ENCODE measurements at places on chromosomes 7 and 10. TPM values are rescaled to one million over a fixed set of nuclear protein-coding genes. Genes with fewer than 3 reads are reported as not detected.
A peak's percentile ranks its signal among the peaks of the same experiment; 100 is the strongest.

PRLHR gene
- not detected for total RNA-seq

ADCY1 gene
- 1.2 TPM for total RNA-seq

IGFBP1 gene
- not detected for total RNA-seq

RPEL1 gene
- total RNA-seq: not detected

HOXA11 gene
- total RNA-seq: not detected

RBP4 gene
- total RNA-seq: 0.36 TPM

WDR86 gene
- total RNA-seq: 2.5 TPM

ZNF25 gene
- total RNA-seq: 4.8 TPM

TIMM23B gene
- total RNA-seq: 17.6 TPM

- DNase-seq: no peak
- H3K4me1 ChIP-seq: peaks cover 9% of the 10 kb centered on the region
- no peaks in the 10 kb centered on the region for H3K36me3 ChIP-seq
- H3K4me3 ChIP-seq: no peak overlapping the region
- no peak overlapping the region for H3K27ac ChIP-seq
- H3K27me3 ChIP-seq: no peaks in the 10 kb centered on the region
Observed at GRCh38 chr10:28811639-28812349, 134.5 kb downstream of the BAMBI start.

DNA sequence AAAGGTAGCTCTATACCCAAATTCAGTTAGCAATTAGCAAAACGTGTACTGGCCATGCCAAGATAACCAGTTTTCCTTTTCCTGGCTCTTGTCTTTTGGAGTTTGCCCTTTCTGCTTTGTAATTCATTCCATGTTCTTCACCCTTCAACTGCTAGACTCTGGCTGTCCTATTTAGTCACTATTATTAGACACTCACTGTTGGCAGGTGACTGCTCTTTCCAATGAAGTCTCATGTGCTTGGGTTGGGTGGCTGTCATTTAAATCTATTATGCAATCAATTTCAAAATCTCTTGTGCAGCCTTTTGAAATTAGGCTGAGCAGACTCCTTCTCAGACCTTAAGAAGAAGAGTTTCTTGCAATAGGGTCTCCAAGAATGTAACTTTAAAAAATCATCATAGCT, 266.5 kb downstream of the GPR158 start:
- H3K27ac ChIP-seq: no peak overlapping the region
- no peaks in the 10 kb centered on the region for H3K36me3 ChIP-seq
- H3K4me3 ChIP-seq: no peak overlapping the region
- H3K4me1 ChIP-seq: no peaks in the 10 kb centered on the region

DNA sequence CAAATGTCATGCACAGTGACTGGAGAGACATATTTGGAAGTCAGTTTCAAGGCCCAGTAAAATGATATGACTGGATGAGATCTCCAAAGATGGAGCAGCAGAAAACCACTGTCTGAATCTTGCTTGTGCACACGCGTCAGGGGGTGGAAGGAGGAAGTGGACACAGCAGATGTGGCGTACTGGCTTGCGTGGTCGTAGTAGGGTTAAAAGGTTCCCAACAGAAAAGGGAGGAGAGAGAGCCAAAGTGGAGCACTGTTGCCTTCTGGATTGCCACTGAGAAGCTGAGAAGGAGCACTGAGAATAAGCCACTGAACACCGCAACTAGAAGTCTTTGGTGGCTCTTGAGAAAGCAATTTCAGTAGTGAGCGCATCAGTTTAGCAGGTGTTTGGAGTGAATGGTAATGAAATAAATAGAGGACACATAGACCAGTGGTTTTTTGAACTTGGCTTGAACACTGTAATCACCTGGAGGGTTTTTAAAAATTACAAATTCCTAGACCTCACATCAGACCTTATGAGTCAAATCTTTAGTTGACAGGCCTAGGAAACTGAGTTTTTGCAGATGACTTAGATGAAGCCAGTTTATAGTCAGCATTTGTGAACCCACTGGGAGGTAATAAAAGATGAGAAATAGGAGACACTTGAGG, 227.3 kb downstream of the PTEN start:
- H3K36me3 ChIP-seq: no peaks in the 10 kb centered on the region
- no peak overlapping the region for H3K4me3 ChIP-seq
- H3K27ac ChIP-seq: no peak overlapping the region
- no peaks in the 10 kb centered on the region for H3K4me1 ChIP-seq
- DNase-seq: no peak

- H3K4me1 ChIP-seq: peaks cover 58% of the 10 kb centered on the region
- peak overlapping the region; percentile 99 for H3K27ac ChIP-seq
- no peaks in the 10 kb centered on the region for H3K36me3 ChIP-seq
Observed at GRCh38 chr7:22566176-22566575, 66.2 kb upstream of the STEAP1B start.

GRCh38 chr10:49369216-49370162, 26.4 kb downstream of the DRGX start:
- no peaks in the 10 kb centered on the region for H3K36me3 ChIP-seq
- DNase-seq: peak; percentile 76
- H3K27ac ChIP-seq: no peak overlapping the region
- H3K4me3 ChIP-seq: no peak overlapping the region
- no peaks in the 10 kb centered on the region for H3K27me3 ChIP-seq

DNA sequence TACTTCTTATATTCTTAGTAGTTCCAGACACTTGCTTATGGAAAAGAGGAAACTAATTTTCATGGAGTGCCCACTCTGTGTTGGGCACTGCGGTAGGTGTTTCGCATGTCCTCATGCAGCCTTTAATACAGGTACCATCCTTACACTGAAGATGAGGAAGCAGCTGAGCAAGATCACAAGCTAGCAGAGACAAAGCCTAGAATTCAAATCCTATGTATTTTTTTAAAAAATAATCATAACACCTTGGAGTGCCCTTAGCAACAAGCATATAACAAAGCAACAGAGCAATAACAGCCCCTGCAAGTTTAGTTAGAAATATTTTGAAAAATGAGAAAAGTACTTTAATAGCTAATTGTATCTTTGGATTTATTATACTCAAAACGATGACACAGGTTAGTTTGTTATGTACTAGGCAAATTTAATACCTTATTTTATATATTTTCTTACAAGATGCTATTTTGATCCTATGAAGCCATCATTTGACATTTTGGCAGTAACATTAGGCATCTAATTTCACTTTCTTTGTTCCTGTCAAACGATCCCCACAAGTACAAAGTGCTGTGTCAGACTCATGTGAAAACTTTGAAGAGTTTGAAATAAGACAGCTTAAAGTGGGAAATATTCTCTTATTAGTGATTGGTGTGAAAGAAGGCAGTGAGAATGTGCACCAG, 245.8 kb downstream of the CDK14 start:
- H3K4me1 ChIP-seq: no peaks in the 10 kb centered on the region
- no peaks in the 10 kb centered on the region for H3K36me3 ChIP-seq
- no peak overlapping the region for H3K27ac ChIP-seq
- no peaks in the 10 kb centered on the region for H3K27me3 ChIP-seq
- no peak for DNase-seq

DNA sequence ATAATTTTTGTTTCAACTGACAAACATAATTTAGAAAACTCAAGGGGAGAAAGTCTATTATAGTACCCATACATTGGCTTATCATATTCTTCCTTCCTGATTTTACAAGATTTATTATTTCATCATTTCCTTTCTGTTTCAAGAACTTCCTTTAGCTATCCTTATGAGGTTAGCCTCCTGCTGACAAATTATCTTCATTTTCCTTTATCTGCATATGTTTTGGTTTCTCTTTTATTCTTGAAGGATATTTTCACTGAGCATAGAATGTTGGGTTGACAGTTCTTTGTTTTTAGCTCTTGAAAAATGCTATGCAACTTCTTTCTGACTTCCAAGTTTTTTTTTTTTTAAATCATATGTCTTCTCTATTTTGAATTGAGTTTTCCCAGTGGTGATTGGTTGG, 21.3 kb upstream of the TCERG1L start:
- no peak overlapping the region for H3K27ac ChIP-seq
- no peaks in the 10 kb centered on the region for H3K4me1 ChIP-seq
- DNase-seq: no peak
- H3K27me3 ChIP-seq: no peaks in the 10 kb centered on the region
- no peak overlapping the region for H3K4me3 ChIP-seq

GRCh38 chr7:22588351-22588750, 88.4 kb upstream of the STEAP1B start:
- H3K4me1 ChIP-seq: peaks cover 35% of the 10 kb centered on the region
- no peaks in the 10 kb centered on the region for H3K36me3 ChIP-seq
- DNase-seq: peak; percentile 40
- H3K27ac ChIP-seq: peak overlapping the region; percentile 68
- H3K27me3 ChIP-seq: no peaks in the 10 kb centered on the region

DNA sequence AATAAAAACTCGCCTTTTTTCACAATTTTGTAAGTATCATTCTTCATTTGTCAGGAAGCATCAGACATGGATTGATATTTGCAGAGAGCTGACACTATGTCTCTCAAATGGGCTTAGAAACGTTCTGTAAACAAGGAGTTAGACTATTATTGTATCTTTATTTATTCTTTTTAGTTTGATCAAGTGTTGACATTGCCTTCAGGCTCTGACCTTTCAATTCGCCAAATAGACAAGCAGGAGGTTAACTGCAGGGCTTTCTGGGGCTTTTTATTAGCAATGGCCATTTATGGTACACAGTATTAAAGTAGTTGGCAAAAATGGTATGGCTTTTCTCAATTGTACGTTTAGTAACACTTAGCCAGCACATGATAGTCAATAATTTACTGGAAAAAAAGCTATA, 221.7 kb downstream of the ZWINT start:
- H3K27me3 ChIP-seq: no peaks in the 10 kb centered on the region
- no peak overlapping the region for H3K27ac ChIP-seq
- no peaks in the 10 kb centered on the region for H3K36me3 ChIP-seq
- no peak for DNase-seq

DNA sequence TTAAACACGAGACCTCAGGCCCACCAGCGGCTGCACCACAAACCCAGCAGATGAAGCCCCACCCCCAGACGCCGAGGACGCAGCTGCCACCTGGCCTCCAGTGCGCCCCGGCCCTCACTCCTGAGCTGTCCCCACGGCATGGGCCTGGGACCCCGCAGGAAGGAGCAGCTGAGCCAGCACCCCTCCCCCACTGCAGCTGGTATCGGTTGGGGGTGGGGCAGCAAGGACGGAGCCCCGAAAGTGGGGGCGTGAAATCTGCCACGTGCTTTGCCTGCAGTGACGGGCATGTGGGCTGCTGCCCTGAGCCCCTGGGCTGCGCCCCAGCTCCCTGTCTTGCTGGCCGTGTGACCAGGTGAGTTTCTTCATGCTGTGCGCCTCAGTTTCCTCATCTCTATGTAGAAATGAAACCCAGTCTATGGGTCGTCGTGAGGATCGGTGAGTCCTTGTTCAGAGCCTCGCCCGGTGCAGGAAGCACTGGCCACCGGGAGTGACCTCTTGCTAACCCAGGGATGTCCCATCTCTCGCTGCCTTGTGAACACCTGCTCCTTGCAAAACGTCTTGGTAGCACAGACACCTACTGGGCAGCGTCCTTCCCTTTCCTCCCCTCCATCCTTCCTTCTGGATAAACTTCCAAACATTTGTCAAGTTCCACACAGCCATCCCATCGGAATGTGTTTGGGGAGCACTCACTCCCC, 32.0 kb downstream of the CFAP46 start:
- no peaks in the 10 kb centered on the region for H3K27me3 ChIP-seq
- H3K36me3 ChIP-seq: no peaks in the 10 kb centered on the region
- no peak for DNase-seq
- no peak overlapping the region for H3K27ac ChIP-seq
- no peak overlapping the region for H3K4me3 ChIP-seq

DNA sequence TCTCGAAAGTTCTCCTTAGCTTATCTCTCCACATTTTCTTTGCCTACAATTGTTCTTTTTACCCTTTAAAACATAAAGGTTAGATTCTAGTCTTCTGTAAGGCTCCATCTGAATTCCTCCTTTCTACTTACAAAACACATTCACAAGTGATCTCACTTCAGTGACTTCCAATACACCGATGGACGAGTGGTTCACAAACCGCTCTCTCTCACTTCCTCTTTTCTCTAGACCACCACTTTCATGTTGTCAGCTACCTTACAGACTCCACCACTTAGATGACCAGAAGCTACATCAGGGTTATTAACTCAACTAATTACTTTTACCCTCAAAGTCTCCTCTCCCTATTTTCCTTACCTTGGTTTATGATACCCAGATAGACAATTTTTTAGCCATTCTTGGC, 11.8 kb downstream of the MET start:
- no peak overlapping the region for H3K27ac ChIP-seq
- H3K4me1 ChIP-seq: peaks cover 20% of the 10 kb centered on the region
- H3K4me3 ChIP-seq: no peak overlapping the region
- no peaks in the 10 kb centered on the region for H3K27me3 ChIP-seq
- DNase-seq: no peak

All from astrocyte (in vitro differentiated cells and primary cell).